ENCODE measurements at places on chromosomes 3 and 15. TPM values are rescaled to one million over a fixed set of nuclear protein-coding genes. Genes with fewer than 3 reads are reported as not detected.

ZNF592 gene
- total RNA-seq = 3.1 TPM

RETNLB gene
- total RNA-seq = not detected

DNA sequence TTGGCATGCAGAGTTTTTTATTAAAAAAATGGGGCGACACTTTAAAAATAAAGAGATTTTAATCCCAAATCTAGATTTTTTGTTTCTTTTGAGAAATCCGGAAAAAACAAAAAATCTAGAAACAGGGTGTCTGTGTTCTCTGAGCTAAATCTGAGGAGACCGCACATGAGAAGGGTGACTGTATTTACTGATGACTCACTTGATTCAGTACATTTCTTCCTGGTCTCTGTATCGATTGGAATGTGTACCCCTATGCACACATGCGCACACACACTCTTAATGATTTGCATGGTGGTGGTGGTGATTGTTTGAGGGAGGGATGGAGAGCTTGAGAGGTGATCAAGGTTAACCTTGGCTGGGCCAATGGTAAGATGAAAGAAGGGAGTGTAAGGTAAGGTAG, 443.1 kb upstream of the THRB start:
- no peak for DNase-seq

- DNase-seq = peak; percentile 65
These were observed 78.4 kb downstream of the IQSEC1 start for GRCh38 chr3:12994607-12995388.

GRCh38 chr15:32909431-32909830, 191.6 kb downstream of the GREM1 start:
- DNase-seq = peak; percentile 51

DNA sequence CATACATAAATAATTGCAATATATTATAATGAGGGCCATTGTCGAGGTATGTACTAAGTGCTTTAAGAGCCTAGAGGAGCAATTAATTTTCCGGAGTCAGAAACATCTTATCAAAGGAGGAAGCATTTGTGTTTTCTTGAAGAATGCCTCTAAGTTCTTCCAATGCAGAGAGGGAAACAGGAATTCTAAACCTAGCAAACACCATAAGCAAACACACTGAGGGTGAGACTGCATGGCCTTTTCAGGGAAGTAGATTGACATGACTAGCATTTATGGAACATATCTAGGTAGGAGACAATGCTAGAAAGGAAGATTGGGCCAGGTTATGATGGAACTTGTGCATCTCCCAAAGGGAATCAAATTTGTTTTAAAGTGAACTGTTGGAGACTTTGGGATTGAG, 7.2 kb upstream of the PLCL2 start:
- no peak for DNase-seq

All from fibroblast of lung (primary cell).